CD4-positive, alpha-beta memory T cell (primary cell): ENCODE measurements at places on chromosomes 4 and X. TPM values are rescaled to one million over a fixed set of nuclear protein-coding genes. Genes with fewer than 3 reads are reported as not detected.

The ZFP42 gene
- total RNA-seq, result not detected

- DNase-seq, result no peak
- no peak overlapping the region for H3K27ac ChIP-seq
- no peaks in the 10 kb centered on the region for H3K4me1 ChIP-seq
- H3K36me3 ChIP-seq, result no peaks in the 10 kb centered on the region
These were observed 139.5 kb upstream of the RASGEF1B start for GRCh38 chr4:81611221-81611620.

- H3K4me1 ChIP-seq, result no peaks in the 10 kb centered on the region
- H3K27me3 ChIP-seq, result no peaks in the 10 kb centered on the region
- H3K36me3 ChIP-seq, result no peaks in the 10 kb centered on the region
- DNase-seq, result no peak
- no peak overlapping the region for H3K27ac ChIP-seq
- no peak overlapping the region for H3K4me3 ChIP-seq
These were observed 14.3 kb upstream of the TDO2 start for GRCh38 chr4:155889031-155889793.

The PAGE2B gene
- total RNA-seq, result 1.0 TPM

The VCX3A gene
- total RNA-seq, result not detected

DNA sequence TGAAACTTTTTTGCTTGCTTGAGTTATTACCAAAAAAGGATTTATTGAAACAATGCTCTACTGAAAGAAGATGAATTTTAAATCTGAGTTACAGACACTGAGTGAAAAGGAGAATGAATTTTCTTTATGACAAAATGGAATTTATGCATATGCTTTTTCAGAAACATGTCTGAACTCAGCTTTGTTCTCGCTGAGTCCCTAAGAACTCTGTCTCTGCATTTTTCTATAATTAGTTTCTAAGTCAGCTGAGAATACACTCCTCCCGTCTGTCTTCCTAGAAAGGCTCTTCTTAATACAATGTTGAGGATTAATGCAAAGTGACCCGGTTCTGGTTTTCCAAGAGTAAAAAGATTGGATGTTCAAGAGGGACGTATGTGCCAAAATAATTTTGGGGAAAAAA is 463.5 kb downstream of the NKX6-1 start:
- no peak overlapping the region for H3K4me3 ChIP-seq
- no peak overlapping the region for H3K27ac ChIP-seq
- no peaks in the 10 kb centered on the region for H3K4me1 ChIP-seq
- no peaks in the 10 kb centered on the region for H3K36me3 ChIP-seq

The RTL9 gene
- total RNA-seq, result not detected

DNA sequence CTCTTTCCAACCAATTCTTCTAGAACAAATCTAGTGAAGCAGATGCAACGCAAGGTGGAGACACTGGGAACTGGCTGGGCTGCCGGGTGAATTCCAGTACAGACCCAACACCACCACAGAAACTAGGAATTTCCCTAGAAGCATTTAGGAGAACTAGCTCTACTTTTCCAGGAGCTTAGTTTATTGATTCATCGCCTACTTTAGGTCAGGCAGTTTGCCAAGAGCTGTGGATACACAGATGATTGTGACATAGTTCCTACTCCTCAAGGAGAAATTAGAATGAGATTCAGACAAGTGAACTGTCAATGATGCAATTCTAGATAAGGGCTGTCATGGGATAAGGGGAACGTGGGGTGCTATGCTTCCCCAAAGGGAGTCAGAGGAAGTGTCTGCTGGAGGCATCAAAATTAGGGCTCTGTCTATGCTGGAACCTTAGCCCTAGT is 350.0 kb downstream of the CAMK2D start:
- no peaks in the 10 kb centered on the region for H3K4me1 ChIP-seq
- DNase-seq, result no peak
- H3K27me3 ChIP-seq, result no peaks in the 10 kb centered on the region
- no peak overlapping the region for H3K27ac ChIP-seq

DNA sequence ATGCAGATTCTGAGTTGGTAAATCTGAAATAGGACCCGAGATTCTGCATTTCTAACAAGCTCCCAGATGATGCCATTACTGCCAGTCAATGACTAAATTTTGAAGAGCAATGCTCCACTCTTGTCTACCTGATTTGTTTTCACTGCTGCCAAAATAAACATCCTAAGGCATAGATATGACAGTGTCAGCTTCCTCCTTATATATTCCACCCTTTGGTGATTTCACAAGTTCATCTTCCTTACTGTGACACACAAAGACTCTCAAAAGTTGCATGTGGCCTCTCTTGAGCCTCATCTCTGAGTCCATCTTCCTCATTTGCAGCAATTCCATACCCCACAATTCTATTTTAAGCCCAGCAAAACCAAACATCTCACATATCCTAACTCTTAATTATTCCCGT is 110.9 kb downstream of the FBXW7 start:
- no peak for DNase-seq
- H3K4me1 ChIP-seq, result peaks cover 14% of the 10 kb centered on the region
- no peaks in the 10 kb centered on the region for H3K27me3 ChIP-seq
- H3K27ac ChIP-seq, result no peak overlapping the region
- H3K4me3 ChIP-seq, result no peak overlapping the region

- DNase-seq, result peak; percentile 55
- H3K4me3 ChIP-seq, result peak overlapping the region; percentile 41
- H3K27me3 ChIP-seq, result no peaks in the 10 kb centered on the region
- H3K4me1 ChIP-seq, result peaks cover 27% of the 10 kb centered on the region
These were observed 138.6 kb downstream of the AFF1 start for GRCh38 chr4:87073199-87074120.

GRCh38 chr4:3502941-3503936 is 29.0 kb downstream of the LRPAP1 start:
- DNase-seq, result no peak
- H3K4me1 ChIP-seq, result no peaks in the 10 kb centered on the region
- H3K27ac ChIP-seq, result no peak overlapping the region
- H3K27me3 ChIP-seq, result no peaks in the 10 kb centered on the region

The NXF3 gene
- total RNA-seq, result not detected
